Upper lobe of left lung (tissue), 6 donors: ENCODE measurements at places on chromosomes 4 and X. TPM values are rescaled to one million over a fixed set of nuclear protein-coding genes. Genes with fewer than 3 reads are reported as not detected.

The INTU gene
- total RNA-seq: 5.8 TPM

The ANAPC4 gene
- total RNA-seq: 26.3 TPM

The TEX13B gene
- total RNA-seq: not detected

The MAGEE1 gene
- total RNA-seq: 2.0 TPM

The SGMS2 gene
- total RNA-seq: 274 TPM

The SAGE1 gene
- total RNA-seq: not detected

The POLN gene
- total RNA-seq: 2.1 TPM

The KLHL34 gene
- total RNA-seq: not detected

The FGF13 gene
- total RNA-seq: 2.1 TPM

The SLC6A14 gene
- 117 TPM for total RNA-seq

The RASSF6 gene
- 8.3 TPM for total RNA-seq

- DNase-seq: no peak
Measured at GRCh38 chr4:161767116-161767515, 396.7 kb downstream of the FSTL5 start.

DNA sequence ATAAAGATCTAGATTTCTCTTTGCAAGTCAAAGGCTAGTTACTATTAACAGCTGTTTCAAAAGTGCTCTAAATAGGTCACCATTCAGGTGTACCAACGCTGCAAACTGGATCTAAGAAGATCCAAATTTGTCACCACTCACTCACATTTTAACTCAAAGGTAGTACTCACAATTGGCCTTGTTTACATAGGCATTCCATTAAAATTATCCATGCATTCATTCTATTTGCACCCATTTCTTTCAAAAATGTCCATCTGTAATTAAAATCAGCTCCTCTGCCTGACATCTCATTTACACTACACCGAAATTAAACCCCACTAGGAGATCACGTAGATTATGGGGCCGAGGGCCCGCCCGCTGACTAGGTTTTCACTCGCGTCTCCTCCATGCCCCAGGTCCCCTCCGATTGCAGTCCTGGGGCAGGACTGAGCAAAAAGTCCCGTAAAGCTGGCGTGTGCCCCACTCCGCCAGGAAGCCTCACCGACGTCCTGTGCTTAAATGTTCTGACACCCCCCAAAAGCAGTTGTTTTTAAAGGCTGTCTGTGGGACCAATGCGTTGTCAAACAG, 1.3 kb upstream of the ING2 start:
- no peak for DNase-seq

- peak; percentile 55 for DNase-seq
Measured at GRCh38 chrX:53223068-53223693, 1.8 kb downstream of the KDM5C start.

DNA sequence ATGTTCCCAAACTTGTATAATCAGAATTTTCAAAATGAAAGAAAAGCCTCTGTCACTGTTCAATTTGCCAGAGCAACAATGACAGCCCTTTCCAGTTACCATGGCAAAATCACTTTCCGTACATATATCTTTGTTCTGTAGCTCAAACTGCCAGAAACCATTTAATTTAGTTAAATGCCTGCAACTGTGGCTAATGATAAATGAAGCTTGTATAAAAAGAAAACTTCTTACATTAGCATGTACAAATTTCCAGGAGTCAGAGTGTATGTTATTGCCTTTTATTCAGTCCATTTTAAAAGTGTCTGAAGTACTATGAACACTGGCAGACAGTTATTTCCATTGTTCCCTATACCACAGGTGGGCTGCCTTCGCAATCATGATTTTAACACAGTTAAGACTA, 30.3 kb downstream of the ARAP2 start:
- no peak for DNase-seq

DNA sequence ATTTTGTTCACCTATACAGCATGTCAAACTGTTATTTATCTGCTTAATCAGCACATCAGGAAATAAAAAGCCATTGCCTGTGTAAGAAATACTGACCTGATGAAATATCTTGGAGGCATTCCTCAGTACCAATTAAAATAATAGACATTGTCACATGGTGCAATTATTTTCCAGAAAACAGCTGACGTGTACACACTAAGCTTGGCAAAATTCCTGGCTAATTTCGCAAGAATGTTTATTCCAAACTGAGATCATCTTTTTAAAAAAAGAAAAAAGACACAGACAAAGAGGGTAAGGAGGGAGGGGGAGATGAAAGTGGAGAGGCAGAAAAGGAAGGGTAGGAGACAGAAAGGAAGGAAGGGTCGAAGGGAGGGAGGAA, 61.9 kb upstream of the NFKB1 start:
- no peak for DNase-seq

- DNase-seq: no peak
Measured at GRCh38 chr4:113784497-113785250, 23.1 kb upstream of the CAMK2D start.

GRCh38 chrX:8720136-8720535, 11.8 kb downstream of the ANOS1 start:
- no peak for DNase-seq

DNA sequence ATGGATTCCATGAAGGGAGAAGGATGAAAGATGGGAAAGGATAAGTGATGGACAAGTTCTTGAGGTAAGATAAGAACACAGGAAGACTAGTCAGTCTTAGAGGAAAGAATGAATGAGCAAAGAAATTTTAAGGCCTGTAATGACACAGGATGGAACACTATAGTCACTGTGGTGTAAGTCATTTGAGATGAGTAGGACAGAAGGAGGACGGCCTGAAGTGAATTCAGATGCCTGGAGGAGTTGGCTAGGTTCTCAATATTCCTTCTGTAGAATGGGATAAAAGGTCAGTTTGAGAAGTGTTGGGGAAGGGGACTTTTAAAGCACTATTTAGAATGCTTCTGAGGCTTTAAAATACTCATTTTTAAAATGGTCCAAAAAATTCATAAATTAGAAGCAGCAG, 3.9 kb downstream of the MSMO1 start:
- DNase-seq: no peak

- no peak for DNase-seq
Measured at GRCh38 chrX:16063921-16064320, 59.4 kb upstream of the GRPR start.

GRCh38 chr4:28558895-28559294, 1698.3 kb downstream of the STIM2 start:
- no peak for DNase-seq

GRCh38 chrX:40719218-40719617, 16.1 kb downstream of the MED14 start:
- DNase-seq: no peak

GRCh38 chr4:112234952-112235609, 3.5 kb downstream of the AP1AR start:
- DNase-seq: no peak

GRCh38 chr4:118270492-118270891, 82.3 kb downstream of the PRSS12 start:
- no peak for DNase-seq

DNA sequence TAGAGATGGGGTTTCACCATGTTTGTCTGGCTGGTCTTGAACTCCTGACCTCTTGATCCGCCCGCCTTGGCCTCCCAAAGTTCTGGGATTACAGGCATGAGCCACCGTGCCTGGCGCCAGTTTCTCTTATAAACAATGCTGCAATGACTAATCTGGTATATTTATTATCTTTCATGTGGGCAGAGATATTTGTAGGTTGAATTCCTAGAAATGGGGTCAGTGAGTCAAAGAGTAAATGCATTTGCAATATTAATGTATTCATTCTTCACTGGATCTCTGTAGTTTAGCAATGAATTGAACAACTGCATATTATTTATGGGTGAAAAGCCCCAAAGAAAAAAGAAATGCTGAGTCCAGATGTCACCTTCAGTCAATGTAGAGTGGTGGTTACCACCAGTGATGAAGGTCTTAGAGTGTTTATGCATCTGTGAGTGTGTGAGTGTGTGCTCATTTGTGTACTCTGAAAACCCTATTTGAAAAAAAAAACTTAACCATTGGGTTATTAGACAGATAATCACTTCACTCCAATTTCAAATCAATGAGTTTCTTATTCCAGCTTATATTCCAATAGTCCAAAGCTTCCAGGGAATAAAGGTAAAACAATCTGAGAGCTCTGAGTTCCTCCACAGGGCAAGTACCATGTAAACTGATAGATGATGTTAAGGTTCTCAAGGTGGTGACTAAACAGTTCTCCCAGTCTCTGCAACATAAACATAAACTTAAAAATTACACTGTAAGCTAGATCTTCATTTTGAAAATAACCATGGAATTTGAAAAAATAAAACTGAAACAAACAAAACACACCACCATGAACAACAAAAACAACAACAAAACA, 22.6 kb upstream of the CD38 start:
- no peak for DNase-seq

DNA sequence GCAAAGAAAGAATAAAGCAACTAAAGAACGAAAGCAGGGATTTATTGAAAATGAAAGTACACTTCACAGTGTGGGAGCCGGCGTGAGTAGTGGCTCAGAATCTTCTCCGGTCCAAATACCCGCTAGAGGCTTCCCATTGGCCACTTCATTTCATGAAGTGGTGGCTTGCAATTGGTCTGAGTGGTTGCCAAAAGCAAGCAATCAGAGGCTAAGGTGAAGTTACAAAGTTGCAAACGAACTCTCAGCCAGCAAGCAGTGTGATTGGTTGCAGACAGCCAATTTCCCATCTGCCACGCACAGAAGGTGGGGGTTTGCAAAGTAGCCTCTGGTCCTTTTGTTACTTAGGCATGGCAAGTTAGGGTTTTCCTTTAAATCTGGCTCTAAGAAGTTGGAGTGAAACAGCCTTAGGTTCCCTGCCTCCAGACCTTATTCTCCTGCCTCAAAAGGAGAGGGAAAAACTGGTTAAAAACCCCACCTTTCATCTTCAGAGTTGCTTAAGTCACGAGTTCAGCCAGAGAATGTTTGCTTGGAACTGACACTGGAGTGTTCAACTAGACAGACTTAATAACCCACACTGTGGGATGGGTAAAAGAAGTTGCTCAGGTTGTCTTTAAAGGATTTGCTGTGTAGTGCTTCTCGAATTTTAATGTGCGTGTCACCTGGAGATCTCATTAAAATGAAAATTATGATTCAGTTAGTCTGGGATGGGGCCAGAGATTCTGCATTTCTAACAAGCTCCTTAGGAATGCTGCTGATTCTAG, 6.9 kb upstream of the CLOCK start:
- peak; percentile 41 for DNase-seq

- no peak for DNase-seq
Measured at GRCh38 chr4:68267433-68267944, 22.0 kb upstream of the TMPRSS11B start.

GRCh38 chr4:182975806-182976205, 58.6 kb upstream of the DCTD start:
- DNase-seq: no peak

DNA sequence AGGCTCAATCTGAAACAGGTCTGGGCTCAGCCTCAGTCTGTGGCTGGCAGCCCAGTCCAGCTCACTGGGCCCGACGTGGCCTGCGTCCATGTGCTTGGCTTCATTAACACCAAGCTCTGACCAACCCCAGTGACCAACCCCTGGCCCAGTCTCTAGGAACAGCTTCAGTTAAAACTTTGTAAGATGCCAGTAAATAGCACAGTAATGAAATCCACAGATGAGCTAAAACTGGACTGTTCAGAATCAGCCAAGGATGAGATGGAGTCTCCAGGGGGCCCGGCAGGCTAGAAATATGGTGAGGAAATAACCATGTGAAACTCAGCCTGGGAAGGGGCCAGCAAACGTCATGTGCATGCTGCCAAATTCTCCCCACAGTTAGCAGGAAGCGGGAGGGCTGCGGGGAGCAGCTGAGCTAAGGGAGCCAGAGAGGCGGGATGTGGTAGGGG, 37.1 kb upstream of the XPNPEP2 start:
- DNase-seq: peak; percentile 42

GRCh38 chr4:174707902-174708301, 121.1 kb downstream of the GLRA3 start:
- DNase-seq: no peak

GRCh38 chrX:102720237-102721168, at the start of gene GPRASP3:
Gene GPRASP3, plus strand, starts transcription at chrX:102720743. Its CDS starts 28,253 bp downstream, at chrX:102748996.
- peak; percentile 90 for DNase-seq

DNA sequence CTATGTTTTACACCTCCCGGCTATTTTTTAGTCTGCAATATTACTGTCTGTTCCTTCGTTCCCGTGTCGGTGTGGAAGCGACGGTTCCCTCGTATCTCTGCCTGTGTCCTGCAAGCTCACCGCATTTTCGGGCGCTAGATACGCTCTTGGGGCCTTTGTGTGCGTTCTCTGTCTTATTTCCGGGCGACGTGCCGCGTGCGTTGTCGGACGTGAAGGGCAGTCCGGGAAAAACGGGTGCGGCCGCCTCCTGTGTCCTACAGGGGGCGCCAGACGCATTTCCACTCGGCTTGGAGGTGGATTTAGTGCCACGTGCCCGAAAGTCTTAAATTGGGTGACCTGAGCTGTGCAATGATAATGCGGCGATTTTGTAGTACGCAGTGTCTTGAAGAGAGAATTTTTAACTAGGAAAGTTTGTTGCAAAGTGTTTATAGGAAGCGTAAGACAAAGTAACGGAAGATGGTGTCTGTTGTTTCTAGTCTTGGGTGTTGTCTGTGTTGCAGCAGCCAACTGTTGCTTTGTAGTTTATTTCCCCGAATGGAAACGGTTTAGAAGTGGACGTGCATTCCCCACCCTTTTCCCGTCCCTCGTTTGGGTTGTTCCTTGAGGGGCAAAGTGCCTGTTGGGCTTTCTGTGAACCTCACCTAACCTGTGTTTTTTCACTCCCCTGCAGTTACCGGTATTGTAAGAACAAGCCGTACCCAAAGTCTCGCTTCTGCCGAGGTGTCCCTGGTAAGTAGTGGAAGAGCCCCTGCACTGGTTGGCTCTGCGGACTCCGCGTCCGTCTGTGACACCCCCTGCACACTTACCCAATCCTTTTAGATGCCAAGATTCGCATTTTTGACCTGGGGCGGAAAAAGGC, 720 bp downstream of the RPL10 start:
- DNase-seq: peak; percentile 89

- DNase-seq: no peak
Measured at GRCh38 chrX:12892716-12893115, 13.7 kb upstream of the TLR8 start.

GRCh38 chr4:20317424-20317985, 65.8 kb downstream of the SLIT2 start:
- no peak for DNase-seq

DNA sequence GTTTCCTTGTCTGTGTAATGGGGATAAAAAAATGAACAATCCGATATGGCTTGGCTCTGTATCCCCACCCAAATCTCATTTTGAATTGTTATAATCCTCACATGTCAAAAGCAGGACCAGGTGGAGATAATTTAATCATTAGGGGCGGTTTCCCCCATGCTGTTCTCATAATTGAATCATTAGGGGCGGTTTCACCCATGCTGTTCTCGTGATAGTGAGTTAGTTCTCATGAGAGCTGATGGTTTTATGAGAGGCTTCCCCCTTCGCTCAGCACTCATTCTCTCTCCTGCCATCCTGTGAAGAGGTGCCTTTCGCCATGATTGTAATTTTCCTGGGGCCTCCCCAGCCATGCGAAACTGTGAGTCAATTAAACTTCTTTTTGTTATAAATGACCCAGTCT, 633.5 kb downstream of the RAPGEF2 start:
- DNase-seq: no peak

GRCh38 chr4:86107112-86107511, 252.7 kb downstream of the MAPK10 start:
- DNase-seq: no peak

DNA sequence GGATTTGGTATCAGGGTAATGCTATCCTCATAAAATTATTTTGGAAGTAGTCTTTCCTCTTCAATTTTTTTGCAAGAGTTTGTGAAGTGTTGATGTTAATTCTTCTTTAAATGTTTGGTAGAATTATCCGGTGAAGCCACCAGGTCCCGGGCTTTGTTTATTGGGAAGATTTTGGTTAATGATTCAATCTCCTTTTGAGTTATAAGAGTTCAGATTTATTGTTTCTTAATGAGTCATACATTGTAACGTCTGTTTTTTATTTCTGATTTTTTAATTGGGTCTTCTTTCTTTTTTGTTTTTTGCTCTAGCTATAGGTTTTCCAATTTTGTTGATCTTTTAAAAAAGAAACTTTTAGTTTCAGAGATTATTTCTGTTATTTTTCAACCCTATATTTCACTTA, 412.3 kb downstream of the PDGFC start:
- DNase-seq: no peak
